Germinal center (tissue), 1 donor: ENCODE measurements at places on chromosomes 4 and X.

GRCh38 chr4:146342600-146343192 lies 128.4 kb downstream of the REELD1 start:
- peak; percentile 7 for DNase-seq

- no peak for DNase-seq
Observed at GRCh38 chrX:47093248-47093647, 15.0 kb downstream of the RGN start.

- DNase-seq: no peak
Observed at GRCh38 chr4:52952540-52952939, 90.4 kb downstream of the RASL11B start.

DNA sequence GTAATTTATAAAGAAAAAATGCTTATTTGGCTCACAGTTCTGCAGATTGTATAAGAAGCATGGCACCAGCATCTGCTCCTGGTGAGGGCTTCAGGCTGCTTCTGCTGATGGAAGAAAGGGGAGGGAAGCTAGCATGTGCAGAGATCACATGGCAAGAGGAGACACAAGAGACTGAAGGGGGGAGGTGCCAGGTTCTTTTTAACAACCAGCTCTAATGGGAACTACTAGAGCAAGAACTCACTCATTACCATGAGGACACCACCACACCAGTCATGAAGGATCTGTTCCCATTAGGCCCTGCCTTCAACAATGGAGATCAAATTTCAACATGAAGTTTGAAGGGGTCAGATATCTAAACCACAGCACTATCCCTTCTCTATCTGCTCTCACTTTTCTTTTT lies 9.4 kb upstream of the COPS4 start:
- DNase-seq: no peak

GRCh38 chr4:87843936-87844335 lies 11.2 kb downstream of the MEPE start:
- no peak for DNase-seq

- peak; percentile 12 for DNase-seq
Observed at GRCh38 chr4:80201252-80202151, 4.2 kb downstream of the PRDM8 start.

DNA sequence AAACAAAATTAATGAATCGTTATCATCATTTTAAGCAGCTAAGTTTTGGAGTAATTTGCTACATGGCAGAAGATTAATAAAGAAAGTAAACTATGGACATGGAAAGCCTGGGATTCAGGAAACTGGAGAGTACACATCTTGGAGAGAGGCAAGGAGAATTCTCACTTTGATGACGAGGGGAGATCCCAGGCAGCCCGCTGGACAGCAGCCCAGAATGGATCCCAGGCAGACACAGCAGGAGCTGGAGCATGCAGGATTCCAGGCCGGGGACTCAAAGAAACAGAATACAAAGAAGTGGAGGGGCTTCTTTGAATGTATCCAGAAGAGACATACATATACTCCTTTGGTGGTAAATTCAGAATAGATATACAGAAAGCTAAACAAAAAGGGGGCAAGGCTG lies 118.0 kb upstream of the ATP6AP2 start:
- DNase-seq: no peak

DNA sequence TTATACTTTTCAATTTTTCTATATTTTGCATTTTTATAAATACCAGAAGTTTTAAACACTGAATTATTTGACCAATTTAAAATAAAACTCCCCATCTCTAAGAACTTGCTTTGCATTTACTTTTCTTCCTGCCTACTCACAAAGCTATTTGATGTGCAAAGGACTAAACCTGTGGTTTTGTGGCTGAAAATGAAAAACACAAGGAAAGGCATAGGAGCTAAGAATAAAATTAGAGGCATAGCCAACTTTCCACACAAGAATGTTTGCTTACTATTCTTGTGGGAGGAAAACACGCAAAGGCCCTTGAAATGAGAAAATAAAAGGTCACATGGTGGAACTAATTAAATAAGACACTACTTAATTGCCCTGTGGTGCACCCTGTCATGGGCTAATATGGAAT lies 221.2 kb downstream of the KLHL13 start:
- no peak for DNase-seq

GRCh38 chr4:55466001-55466400 lies 70.2 kb downstream of the TMEM165 start:
- DNase-seq: no peak

DNA sequence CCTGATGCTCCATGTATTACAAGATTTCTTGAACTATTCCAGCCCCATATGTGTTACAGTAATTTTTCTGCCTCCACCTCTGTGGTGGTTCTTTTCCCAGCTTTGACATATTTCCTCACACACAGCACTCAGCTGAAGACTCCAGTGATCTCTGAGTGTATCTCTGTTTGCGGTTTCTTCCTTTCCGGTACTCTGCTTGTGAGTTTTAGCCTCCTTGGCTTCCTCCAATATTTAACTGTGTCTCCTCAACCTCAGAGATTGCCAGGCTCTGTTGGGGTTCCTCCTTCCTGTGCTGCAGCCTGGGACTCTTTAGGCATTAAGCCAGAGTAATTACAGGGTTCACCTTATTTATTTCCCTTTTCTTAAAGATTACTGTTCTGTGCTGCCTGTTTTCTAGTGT lies 73.2 kb downstream of the NFKB1 start:
- DNase-seq: no peak

DNA sequence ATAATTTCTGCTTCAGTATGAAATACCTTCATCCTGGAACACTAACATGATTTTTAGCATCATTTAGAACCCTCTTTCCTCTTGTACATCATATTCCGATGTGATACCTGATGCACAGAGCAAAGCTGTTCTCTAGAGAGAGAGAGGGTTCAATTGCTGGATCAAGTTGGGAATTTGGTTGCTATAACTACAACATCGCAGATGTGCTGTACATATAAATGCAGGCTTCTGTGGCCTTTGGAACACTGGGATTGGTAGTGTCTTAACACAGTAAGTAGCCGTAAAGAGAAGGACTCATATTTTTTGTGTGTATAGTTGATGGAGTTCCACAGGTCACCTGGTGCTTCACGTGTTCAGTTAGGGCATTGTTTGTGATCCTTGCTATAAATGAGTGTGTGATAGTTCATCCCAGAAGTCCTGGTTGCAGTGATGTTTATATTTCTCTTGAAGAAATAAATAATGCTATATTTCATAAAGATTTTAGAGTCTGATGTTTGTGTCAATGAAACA lies 119.2 kb downstream of the RAPGEF2 start:
- DNase-seq: no peak

DNA sequence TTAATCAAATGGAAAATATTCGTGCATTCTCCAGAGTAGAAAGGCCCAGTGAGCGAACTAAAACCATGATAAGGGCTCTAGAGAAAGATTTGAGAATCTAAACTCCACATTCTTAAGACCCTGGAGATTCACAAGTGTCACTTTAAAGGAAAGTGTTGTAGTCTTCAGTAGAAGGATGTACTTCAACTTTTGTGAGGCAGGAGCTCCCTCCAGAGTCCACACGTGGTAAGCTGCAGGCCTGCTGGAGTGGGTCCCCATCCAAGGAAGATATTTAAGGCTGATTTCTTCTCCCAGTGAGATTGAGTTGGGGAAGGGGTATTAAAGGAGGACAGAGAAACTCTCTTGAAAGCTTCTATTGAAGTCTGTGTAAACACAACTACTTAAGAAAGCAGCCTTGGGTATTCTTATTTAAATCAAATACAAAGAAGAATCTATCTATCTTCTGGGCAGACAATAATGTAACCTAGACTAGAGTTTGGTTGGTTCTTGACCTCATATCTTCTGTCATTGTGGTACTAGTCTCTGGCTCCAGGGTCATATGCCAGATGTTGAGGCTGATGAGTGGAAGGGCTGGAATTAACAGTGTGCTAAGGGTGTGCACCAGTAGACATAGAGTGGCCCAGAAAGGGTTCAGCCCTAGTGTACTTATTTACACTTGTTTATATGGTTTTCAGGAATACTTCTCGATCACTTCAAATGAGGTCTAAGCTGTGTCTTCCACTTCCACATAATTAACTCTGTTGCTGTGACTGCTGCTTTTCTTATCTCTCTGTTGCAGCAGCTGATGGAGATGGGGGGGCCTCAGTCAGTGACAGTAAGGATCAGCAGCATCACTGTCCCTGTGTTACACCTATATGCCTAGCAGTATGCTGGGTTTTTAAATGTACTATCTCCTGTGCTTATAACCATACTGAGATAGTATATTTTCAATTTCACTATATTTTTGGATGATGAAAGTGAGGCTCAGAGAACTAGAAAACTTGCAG lies 76.1 kb downstream of the HMGB2 start:
- DNase-seq: peak; percentile 29

GRCh38 chrX:12978205-12979025 lies 3.5 kb downstream of the TMSB4X start:
- DNase-seq: no peak

GRCh38 chr4:71470524-71470923 lies 131.7 kb downstream of the SLC4A4 start:
- no peak for DNase-seq

- DNase-seq: no peak
Observed at GRCh38 chr4:88609387-88609786, 17.1 kb downstream of the HERC3 start.

DNA sequence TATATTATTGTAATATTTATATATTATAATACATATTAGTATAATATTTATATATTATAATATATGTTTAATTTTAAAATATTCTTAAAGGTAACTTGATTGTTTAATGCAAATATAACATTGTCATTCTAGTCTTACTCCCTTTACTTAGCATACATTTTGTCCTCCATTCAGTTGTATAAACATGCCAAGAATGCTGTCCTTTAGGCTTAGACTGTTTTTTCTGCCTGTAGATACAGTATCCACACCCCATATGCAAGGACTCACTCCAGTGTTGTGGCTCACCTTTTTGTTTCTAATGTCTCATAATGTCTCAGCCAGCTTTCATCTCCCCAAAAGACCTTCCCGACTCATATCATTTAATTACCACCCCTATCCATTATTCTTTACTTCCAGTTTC lies 2110.0 kb downstream of the PCDH7 start:
- DNase-seq: no peak

DNA sequence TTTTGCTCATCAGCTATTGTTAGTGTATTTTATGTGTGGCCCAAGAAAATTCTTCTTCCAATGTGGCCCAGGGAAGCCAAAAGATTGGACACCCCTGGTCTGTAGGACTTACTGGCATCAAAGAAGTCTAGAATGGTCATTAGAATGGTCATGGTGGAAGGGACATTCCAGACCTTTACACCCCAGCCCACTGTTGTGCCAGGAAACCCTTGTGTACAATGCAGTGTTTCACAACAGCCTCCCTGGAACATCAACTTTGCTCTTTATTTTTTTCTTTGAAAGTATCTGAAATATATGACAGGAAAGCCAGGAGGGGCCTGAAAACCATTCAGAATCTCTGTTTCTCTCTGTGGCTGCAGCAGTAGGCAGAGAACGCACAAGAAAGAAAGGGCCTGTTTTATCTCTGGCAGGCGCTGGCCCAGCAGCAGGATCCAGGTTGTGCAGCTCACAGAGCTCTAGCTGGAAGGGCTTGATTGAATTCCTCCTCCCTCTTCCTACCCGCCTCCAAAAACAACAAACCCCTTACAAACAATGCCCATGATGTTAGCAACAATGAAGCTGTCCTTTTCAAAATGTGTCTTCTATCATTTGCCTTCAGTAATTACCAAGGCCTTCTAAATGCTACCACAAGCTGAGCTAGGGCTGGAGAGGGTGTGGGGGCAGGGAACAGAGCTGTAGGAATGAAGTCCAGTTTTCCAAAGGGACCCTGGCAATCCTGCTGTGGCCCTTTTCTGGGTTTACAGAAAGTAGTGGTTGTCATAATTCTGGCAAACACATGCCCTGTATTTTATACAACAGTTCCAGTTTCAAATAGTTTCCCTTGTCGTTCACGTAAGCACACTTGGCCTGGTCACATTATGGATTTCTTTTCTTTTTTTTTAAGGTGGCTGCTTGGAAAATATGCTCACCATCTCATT lies 32.3 kb upstream of the TFDP3 start:
- no peak for DNase-seq

DNA sequence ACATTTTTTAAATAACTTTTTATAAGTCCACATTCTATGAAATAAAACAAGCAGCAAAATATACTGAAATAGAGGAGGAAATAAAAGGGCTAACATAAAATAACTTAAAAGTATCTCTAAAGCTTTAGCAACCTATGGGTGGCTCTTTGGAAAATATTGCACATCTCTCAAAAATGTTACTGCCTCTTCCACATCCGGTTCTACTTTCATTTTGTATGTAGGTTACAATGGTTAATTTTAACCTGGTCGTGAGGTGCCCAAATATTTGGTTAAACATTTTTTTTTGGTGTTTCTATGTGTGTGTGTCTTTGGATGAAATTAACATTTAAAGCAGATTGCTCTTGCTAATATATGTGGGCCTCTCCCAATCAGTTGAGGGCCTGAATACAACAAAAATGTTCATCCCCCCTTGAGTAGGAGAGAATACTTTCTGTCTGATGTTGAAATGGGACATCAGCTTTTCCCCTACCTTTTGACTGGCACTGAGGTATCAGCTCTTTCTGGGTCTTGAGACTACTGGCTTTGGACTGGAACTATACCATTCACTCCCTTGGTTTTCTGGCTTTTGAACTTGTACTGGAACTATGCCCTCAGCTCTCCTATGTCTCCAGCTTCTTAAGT lies 353.0 kb downstream of the ADAM29 start:
- DNase-seq: no peak

DNA sequence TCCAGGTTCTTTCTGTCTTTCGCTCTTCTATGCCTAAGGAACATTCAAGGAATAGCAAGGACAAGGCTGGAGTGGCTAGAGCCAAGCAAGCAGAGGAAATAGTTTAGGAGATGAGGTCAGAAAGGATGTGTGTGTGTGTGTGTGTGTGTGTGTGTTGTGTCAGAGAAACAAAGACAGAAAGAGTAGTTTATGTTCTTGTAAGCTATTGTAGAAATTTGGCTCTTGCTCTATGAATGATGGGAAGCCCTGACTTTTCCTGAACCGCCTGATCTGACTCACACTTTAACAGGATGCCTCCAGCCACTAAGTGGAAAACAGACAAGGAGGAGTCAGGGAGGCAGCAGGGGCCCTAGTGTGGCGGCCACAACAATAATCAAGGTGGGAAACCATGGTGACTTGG lies 39.7 kb downstream of the LGI2 start:
- DNase-seq: no peak

DNA sequence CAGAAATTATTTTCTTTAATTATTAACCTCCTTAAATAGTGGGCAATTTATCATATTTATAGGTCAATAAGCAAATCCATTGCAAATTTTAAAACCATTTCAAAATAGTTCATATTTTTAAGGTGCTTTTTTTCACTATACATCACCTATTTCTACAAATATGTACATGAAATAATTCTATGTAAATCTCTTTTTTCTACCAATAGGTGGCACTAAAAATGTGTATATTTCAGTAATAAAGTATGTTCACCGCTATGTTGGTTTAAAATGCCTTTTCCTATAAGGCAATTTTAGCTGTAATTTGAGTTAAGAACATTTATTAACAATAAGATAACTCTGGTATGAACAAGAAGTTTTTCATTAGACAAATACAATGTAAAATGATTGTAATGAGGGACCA lies 672.2 kb downstream of the KCTD8 start:
- DNase-seq: no peak

- DNase-seq: peak; percentile 77
Observed at GRCh38 chr4:3346146-3346545, 53.3 kb downstream of the RGS12 start.

GRCh38 chrX:131778269-131779218 lies 234.7 kb downstream of the OR13H1 start:
- DNase-seq: no peak

GRCh38 chr4:95547715-95548471 lies 880 bp downstream of the UNC5C start:
- DNase-seq: no peak
